ENCODE measurements at places on chromosomes 16 and 17. TPM values are rescaled to one million over a fixed set of nuclear protein-coding genes. Genes with fewer than 3 reads are reported as not detected.
A peak's percentile ranks its signal among the peaks of the same experiment; 100 is the strongest.

TOX3 gene
- not detected for total RNA-seq

PMFBP1 gene
- 0.56 TPM for total RNA-seq

DNA sequence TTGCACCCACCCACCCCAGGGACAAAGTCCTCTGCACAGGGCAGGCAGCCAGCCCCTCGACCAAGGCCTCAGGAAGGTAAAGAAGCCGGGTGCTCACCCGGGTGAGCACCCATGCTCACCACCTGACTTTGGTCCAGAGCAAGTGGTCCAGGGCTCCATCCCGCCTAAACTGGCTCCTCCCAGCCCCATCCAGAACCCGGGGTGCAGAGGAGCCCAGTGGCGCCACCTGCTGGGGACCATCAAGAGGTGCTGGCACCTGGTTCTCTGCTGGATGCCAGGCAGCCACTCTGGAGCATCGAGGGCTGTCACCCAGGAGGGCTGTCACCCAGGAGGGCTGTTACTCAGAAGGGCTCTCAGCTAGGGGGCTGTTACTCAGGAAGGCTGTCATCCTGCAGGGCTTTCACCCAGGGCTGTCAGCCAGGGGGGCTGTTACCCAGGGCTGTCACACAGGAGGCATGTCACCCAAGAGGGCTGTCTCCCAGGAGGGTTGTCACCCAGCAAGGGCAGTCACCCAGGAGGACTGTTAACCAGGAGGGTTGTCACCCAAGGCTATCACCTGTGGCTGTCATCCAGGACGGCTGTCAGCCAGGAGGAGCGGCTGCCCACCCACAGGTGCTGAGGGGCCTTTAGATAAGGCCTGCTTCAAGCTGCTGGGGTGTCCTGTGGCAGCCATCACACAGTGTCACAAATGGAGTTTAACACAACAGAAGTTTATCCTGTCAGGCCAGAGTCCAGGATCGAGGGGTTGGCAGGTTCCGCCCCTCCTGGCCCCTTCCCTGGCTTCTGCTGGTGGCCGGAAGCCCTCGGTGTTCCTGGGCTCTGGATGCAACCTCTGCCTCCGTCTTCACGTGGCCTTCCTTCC is 98.5 kb downstream of the TNFRSF13B start:
- peak; percentile 82 for DNase-seq

STX1B gene
- 0.11 TPM for total RNA-seq

GRCh38 chr17:17698869-17699351 is 17.7 kb downstream of the RAI1 start:
- no peak for DNase-seq

- DNase-seq = no peak
Observed at GRCh38 chr16:86955136-86955855, 361.9 kb downstream of the C16orf95 start.

C1QTNF8 gene
- not detected for total RNA-seq

DNA sequence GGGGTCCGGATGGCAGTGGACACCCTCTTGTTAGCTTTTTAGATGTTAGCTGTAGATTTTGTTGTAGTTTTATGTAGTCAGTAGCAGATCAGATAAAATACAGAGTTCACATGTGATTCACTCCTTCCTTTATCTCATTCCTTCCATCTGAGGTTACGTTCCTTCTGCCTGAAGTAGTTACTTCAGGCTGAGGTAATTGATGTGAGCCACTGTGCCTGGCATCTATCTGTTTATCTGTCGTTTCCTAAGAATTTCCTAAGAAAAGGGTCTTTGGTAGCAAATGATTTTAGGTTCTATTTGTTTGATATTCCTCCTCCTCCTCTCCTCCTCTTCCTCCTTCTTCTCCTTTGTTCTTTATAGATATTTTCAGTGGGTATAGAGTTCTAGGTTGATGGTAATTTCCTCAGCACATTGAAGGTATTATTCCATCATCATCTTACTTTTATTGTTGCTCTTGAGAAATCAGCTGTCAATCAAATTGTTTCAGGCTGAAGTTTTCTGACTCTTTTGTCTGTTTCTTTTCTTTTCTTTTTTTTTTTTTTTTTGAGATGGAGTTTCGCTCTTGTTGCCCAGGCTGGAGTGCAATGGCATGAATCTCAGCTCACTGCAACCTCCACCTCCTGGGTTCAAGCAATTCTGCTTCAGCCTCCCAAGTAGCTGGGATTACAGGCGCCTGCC is 29.6 kb upstream of the FBXO47 start:
- DNase-seq = no peak

DNA sequence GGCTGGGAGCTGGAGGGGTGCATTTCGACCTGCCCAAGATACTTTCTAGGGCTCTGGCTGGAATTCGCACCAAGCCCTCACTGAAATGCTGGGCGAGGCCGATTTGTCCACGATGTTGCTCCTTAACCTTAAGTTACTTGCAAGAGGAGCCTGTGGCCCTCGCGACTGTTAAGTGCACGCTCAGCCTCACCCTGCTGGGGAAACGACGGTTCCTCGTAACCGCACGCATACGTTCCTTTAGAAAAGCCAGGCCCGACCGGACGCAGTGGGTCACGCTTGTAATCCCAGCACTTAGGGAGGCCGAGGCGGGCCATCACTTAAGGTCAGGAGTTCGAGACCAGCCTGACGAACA is 607 bp upstream of the NCOR1 start:
- DNase-seq = peak; percentile 86

DNA sequence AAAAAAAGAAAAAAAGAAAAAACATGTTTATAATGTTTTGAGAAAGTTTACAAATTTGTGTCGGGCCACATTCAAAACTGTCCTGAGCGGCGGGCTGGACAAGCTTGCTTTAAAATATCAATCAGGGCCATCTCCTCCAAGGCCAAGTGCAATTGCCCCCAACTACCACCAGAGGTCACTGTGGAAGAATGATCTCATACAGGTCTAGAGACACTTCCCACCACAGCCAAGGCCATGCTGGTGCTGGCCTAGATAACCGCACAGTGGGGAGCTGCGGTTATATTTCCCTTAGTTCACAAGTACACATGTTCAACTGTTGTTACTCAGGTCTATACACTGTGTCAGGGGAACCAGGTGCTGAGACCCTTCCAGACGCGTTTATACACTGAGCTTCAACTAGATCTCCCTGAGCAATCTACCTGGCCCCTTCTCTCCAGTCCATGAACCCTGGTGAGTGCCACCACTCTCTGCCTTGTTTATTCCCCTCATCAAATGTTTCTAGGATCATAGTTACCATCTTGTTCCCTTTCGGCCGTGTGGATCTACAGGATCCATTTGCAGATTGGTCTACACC is 83.8 kb upstream of the CCL2 start:
- DNase-seq = peak; percentile 85

- DNase-seq = no peak
Observed at GRCh38 chr17:44826123-44826790, 3.8 kb downstream of the GJC1 start.

- DNase-seq = peak; percentile 75
Observed at GRCh38 chr17:11506635-11507034, 91.6 kb upstream of the DNAH9 start.

DNA sequence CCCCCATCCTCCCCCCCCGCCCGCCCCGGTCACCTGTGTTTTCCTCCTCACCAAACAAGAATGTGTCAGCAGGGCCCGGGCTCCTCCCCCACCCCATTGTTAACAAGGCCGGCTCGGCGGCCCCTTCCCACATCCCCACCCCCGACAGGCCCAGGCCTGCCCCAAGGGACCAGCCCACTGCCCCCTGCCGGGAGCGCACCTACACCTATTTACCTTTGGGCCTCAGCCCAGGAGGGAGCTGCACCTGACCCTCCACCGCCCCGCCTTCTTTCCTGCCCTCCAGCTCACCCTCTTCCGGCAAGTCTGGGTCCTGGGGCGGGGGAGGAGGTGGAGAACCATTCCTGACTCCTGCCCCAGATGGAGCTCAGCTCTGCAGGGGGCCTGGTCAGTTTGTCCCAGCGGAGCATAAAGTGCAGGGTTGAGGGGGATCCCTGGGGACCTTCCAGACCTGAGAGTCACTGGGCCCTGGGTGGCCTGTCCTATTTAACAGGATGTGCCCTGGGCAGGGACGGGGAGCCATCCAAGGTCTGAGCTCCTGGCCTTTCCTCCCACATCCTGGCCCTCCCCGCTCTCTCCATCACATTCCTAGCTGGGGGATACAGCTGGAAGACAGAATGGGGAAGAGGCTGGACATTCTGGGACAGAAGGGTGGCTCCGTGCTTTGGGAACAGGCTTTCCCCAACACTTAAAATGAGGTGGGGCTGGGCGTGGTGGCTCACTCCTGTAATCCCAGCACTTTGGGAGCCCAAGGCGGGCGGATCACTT is 8.3 kb downstream of the FOXJ1 start:
- no peak for DNase-seq

SLC35G3 gene
- not detected for total RNA-seq

Data from Karpas-422 (cell line).